Mammary epithelial cell (primary cell): ENCODE measurements at places on chromosomes 7 and 10. TPM values are rescaled to one million over a fixed set of nuclear protein-coding genes. Genes with fewer than 3 reads are reported as not detected.
A peak's percentile ranks its signal among the peaks of the same experiment; 100 is the strongest.

DNA sequence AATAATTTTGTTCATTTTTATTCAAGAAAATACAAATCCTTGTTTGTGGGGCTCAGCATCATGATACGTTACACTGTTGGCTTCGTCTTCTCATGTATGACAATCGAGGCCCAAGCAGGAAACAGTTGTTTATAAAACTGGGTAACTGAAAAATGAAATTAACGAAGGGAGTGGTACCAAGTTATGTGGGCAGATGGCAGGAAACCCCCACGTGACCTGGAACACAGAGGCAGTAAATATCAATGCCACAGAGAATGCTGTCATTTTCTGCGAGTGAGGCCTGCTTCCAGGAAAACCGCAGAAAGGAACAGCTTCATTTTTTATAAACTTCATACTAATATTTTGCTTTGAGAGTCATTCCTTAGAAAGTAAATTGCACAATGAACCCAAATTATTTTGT lies 201.0 kb upstream of the ADARB2 start:
- no peak for DNase-seq

- peak; percentile 97 for DNase-seq
These were observed 4.4 kb downstream of the ZNF655 start for GRCh38 chr7:99562832-99563231.

GRCh38 chr10:14579405-14579804 lies 195.3 kb downstream of the FAM107B start:
- no peak for DNase-seq

DNA sequence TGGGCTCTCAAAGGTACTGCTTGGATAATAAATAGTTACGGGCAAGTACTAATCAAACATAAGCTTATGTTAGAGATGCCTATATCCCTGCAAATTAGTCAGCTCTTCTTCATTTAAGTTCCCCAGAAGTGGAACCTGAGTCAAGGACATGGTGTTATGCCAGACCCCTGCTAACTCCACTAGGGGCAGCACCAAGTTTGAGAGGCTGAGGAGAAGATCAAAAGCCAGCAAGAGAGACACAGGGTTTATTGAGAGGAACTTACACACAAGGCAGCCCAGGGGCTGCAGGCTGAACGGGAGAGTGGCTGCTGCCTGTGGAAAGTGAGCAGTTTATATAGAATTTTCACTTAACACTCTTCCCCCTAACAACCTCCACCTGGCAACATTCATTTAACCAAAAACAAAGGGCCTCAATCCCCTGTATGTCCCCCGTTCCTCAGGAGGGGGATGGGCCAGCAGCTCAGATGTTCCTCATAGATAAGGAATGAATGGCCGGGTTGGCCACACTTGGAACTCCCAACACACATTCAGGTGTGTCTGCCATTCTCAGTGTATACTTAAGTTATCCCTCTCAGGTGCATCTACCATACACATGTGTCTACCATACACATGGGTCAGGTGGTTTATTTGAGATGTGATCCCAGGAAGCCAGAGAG lies 62.6 kb upstream of the GHITM start:
- no peak for DNase-seq

DNA sequence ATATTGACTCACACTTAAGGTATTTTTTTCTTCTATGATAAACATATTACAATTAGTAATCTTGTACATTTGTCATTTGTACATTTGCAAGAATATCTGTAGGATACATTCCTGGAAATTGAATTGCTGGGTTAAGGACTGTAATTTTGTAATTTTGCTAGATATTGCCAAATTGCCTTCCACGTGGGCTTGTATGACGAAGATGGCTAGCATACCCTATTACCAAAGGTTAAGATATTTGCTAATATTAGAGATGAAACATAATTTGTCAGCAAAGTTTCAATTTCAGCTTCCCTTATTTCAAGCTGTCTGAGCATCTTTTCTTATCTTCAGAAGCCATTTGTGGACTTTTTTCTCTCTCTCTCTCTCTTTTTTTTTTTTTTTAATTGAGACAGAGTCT lies 1.0 kb upstream of the LYZL2 start:
- no peak for DNase-seq

GRCh38 chr10:121990015-121990677 lies 1.2 kb downstream of the TACC2 start:
- DNase-seq: no peak

GRCh38 chr10:7598771-7599170 lies 68.0 kb downstream of the ITIH5 start:
- DNase-seq: no peak

DNA sequence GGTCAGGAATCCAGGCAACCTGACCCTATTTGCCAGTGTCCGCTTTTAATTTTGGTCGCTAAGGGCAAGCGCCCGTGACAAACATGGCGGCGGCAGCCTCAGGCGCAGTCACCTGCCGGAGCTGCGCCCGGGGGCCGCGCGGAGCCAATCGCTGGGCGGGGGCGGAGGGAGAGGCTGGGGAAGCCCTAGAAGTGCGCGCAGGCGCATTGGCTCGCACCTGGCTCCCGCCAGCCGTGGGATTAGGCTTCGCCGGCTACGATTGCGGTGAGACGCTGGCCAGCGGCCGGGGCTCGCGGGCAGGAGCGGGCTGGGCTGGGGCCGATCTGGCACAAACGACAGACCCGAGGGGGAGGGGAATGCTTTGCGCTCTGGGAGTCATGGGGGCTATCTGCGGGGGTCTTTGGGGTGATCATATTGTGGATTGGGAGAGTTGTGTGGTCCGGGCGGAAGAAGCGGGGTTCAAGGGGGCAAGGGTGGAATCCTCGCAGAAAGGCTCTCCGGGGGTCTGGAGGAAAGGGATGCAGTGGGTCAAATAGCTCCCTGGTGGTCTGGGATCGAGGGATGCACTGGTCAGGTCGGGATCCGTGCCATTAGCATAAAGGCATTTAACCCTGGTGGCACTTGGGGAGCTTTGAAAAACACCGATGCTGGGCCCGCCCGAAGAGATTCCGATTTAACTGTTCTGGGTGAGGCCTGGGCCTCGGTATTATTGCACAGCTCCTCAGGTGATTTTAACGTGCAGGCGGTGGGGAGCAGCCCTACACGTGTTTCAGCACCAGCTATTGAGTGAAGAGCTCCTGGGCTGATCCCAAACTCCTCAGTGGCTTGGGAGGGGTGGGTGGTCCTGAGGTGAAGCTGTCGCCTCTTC lies 10.1 kb upstream of the C10orf95 start:
- peak; percentile 88 for DNase-seq

The CNPY1 gene
- total RNA-seq: 0.16 TPM in 1 of 2 replicates, not detected in the other

GRCh38 chr10:114408968-114409444 lies 4.7 kb upstream of the AFAP1L2 start:
- DNase-seq: no peak

The ST8SIA6 gene
- not detected in 2 replicates for total RNA-seq

GRCh38 chr7:25103773-25104172 lies 21.3 kb downstream of the CYCS start:
- DNase-seq: no peak

DNA sequence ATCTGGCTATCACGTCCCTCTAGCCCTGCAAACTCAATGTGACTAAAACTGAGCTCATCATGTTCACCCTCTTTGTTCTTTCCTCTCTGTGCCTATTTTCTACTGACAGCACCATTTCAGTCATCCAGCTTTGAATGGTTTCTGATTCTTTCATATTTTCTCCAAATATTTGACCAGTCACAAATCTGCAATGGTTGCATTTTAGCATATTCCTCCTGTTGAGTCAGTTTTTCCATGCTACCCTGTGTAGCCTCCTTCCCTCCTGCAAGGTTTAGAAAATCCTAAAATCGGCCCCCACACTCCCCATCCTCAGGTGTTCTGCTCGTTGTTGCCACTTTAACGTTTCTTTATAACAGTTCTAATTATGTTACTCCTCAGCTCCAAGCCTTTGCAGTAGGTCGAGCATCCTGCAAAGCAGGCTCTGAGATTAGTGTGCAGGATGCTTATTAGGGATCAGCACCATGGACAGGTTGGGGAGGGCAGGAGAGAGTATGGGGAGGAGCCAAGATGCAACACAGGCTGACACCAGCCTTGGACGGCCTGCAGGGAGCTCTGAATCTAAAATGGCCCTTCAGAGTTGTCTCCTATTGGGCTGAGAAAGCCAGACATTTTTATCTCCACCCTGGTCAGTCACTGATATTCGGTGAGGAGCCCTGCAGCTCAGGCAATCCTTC lies 531.0 kb upstream of the COBL start:
- no peak for DNase-seq

The LLCFC1 gene
- not detected in 2 replicates for total RNA-seq

The VWA2 gene
- total RNA-seq: 0.14 and 0.35 TPM in 2 replicates

DNA sequence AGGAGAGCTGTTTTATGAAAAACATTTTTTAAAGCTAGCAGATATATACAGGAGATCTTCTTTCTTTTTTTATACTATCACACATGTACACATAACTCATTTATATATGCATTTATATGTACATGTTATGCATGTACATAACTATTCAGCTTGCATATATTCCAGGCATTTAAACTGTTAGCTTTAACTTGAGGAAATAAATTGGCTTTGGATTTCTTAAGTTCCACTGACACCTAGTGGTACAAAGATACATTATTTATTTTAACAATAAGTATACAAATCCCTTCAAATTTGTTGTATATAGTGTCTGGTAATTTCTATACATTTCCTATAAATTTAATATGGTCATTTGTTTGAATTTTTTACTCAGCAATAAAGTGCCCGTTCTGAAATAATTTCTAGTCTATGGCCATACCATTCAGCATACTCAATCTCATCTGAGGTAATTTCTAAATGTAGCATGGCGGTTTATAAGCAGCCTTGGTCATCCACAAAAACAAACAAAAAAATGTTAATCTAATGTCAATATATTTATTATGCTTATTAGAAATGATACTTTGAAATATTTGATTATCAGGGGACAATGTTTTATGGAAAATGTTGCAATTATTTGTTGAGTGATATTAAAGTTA lies 11.6 kb downstream of the ZDHHC6 start:
- peak; percentile 3 for DNase-seq

GRCh38 chr7:85336086-85336485 lies 149.2 kb upstream of the SEMA3D start:
- no peak for DNase-seq

GRCh38 chr10:50152792-50153272 lies 85.1 kb downstream of the WASHC2A start:
- DNase-seq: no peak

The SLC18A3 gene
- total RNA-seq: not detected in 2 replicates

- DNase-seq: peak; percentile 85
These were observed 2.8 kb downstream of the AGAP3 start for GRCh38 chr7:151088856-151089699.

DNA sequence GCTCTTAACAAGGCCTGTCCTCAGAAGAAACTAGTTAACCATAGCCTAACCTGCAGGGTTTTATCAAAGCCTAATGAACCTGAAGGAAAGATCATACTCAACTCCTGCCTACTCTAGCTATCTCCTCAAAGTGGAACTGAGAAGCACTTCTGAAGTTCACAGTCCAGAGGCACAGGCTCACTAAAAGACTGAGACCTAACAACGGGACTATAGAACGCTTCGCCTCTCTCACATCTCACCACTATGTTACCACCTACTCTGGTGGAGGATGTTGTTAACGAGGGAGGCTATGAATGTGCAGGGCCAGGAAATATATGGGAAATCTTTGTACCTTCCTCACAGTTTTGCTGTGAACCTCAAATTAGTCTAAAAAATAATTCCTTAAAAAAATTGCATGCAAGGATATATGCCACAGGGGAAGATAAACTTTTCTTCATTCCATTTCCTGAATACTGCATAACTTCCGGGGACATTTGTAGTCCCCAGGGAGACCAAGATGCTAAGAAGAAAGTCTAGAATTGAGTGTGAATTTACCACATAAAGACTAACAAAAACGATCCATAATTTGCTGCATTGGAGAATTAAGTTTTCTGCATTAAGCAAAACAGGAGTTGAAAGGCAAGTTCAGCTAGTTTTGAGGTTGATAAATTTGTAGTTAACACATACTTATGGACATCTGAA lies 21.6 kb downstream of the LIPJ start:
- no peak for DNase-seq

DNA sequence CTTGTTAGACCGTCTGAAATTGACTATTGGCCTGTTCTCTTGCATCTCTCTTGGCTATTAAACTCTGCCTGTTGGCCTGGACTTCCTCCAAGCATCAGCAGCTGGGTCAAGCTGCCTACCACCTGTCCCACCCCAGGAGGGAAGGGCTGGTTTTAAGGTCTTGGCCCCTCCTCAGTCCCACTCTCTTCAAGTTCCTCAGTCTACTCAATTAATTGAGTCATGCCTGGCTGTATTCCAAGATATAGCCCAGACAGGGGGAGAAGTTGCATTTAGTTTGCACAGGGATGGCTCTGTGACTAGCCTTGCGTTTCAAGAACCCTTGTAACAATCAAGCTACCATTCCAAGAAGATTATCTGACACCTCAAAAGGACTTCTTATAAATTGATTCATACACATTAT lies 113.8 kb upstream of the GLI3 start:
- no peak for DNase-seq

- DNase-seq: no peak
These were observed 247.4 kb downstream of the BAMBI start for GRCh38 chr10:28924717-28925116.

GRCh38 chr7:133060004-133060403 lies 21.9 kb downstream of the CHCHD3 start:
- DNase-seq: no peak

DNA sequence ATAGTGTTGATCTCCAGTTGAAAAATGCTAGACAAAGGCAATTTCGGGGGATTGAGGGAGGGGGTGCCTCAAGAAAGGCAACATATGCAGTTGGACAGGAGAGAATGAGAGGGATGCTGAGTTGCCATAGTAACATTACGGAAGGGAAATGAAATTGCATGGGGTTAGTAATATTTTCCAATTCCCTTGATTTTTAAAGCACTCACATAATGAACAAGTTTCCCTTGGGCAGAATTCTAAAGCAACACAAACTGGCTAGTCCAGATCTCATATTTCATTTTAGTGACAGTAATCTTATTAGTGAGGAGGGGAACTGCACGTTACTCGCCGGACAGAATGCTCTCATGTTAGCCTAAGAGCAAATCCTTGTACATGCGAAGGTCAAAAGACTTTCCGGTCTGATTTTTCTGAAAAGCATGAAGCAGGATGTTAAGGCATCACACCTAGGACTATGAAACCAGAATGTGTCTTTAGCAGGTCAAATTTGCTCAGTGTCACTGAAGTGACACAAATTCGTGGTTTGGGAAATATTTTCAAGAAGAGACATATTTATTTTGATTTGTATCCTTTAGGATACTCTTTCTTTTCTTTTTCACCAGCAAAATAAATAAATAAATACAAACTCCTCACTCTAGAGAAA lies 165.5 kb downstream of the ANK3 start:
- no peak for DNase-seq
